ENCODE measurements at places on chromosomes 1 and 21.

- DNase-seq: peak; percentile 38
Observed at GRCh38 chr21:39788383-39788782, 43.4 kb downstream of the IGSF5 start.

DNA sequence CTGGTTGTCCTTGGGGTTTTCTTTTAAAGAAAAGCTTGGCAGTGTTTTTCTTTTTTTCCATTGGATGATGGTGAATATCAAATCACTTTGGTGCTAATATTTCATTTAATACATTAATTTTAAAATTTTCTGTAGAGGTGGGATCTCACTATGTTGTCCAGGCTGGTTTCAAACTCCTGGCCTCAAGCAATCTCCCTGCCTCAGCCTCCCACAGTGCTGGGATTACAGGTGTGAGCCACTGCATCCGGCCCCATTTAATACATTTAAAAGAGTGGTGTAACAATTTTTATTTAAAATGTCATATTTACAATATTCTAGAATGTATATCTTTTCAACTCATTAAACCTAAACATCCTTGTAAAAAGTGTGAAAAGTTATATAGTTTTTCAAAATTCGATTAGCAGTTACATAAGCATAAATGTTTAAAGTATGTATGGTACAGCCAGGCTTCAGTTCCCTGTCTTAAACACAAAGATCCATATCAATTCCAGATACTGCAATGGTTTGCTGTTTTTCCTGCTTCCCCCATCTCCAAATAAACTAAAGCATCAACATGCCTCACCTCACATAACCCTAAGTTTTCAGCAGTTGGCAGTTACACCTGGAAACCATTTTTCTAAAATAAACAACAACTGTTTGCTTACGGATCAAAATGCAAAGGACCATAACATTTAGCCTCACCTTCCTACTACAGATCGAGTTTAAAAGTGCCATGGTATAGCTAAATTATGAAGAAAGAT lies 8.9 kb upstream of the LGALS8 start:
- no peak for DNase-seq

DNA sequence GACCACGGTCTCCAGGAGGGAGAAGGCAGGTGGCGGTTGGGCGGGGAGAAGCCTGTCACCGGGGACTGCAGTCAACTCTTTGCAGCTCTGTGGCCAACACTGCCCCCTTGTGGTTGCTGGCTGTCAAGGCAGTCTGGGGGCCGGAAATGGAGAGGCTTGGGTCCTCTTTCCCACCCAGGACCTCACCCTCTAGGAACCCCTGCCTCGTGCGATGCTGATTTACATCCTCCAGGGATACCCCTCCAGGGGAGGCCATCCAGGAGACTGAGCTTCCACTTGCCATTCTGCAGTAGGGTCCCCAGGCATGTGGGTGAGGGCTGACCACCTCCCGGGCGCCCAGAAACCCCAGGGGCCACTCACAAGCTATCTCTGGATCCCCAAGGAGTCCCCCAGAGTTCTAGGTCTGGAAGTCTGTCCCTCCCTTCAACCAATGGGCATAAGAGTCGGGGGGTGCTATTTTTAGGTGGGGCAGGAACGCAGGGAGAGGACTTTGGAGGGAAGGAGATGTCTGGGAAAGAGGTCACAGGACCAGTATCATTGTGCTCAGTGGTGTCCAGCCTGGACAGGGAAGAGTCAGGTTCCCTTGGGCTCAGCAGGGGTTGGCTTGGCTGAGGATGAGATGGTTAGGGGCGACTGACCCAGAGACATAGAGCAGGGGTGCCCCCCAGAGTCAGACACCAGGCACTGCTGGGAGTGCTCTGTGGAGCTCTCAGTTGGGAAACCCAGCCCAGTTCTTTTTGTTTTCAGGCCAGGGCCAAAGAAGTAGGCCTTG lies 7.1 kb upstream of the GPR61 start:
- DNase-seq: no peak

- no peak for DNase-seq
Observed at GRCh38 chr1:78237364-78237916, 191.7 kb downstream of the GIPC2 start.
